ENCODE measurements at places on chromosomes 2 and 18.

- DNase-seq: no peak
Observed at GRCh38 chr2:96534701-96535181, 1.8 kb upstream of the ARID5A start.

DNA sequence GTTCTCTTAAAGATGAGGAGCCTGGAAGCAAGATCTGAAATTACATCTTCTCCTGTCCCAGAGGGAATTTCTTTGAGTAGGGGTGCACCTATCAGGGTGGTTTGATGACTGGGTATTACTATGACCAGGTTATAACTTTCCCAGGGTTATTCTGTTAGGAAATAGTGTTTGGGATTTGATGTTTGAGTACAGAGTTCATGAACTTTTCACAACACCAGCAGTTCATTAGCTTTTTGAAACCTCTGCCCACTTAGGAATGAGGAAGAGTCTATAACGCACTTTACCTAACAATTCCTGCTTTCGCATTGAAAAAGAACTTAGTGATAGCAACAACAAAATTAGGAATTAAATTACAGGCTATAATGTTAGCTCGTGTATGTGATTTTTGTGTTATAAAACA lies 58.6 kb downstream of the ALMS1 start:
- DNase-seq: no peak

DNA sequence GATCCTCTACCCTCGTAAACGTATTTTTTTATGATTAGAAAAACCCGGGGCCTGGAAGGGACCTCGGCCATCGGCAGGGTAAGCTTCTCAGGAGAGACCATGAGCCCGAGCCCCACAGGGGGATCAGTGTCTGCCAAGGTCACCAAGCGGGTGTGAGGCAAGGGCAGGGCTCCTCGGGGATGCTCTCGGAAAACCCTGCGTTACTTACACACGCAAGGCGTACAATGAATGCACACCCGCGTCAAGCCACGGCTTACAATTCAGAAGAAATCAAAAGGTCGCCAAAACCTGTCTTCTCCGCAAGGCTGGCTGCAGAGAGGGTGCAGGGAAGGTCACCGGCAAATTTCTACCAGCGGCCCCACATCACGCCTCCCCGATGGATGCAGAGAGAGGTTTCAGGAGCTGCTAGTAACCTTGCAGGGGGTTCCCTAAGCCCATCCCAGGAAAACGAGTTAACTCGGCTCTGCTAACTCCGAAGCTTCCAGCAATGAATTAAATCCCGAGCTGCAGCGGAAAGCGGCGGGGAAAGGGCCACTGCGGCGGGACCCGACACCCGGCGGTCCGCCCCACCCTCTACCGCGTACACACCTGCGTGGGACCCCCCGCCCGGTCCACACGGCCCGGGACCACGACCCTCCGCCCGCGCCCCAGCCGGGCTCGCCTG lies 638 bp downstream of the ST3GAL5 start:
- peak; percentile 54 for DNase-seq

GRCh38 chr18:57051657-57052044 lies 95.2 kb upstream of the BOD1L2 start:
- no peak for DNase-seq
